AG04450 (cell line): ENCODE measurements at places on chromosomes 3 and 15. TPM values are rescaled to one million over a fixed set of nuclear protein-coding genes. Genes with fewer than 3 reads are reported as not detected.

DNA sequence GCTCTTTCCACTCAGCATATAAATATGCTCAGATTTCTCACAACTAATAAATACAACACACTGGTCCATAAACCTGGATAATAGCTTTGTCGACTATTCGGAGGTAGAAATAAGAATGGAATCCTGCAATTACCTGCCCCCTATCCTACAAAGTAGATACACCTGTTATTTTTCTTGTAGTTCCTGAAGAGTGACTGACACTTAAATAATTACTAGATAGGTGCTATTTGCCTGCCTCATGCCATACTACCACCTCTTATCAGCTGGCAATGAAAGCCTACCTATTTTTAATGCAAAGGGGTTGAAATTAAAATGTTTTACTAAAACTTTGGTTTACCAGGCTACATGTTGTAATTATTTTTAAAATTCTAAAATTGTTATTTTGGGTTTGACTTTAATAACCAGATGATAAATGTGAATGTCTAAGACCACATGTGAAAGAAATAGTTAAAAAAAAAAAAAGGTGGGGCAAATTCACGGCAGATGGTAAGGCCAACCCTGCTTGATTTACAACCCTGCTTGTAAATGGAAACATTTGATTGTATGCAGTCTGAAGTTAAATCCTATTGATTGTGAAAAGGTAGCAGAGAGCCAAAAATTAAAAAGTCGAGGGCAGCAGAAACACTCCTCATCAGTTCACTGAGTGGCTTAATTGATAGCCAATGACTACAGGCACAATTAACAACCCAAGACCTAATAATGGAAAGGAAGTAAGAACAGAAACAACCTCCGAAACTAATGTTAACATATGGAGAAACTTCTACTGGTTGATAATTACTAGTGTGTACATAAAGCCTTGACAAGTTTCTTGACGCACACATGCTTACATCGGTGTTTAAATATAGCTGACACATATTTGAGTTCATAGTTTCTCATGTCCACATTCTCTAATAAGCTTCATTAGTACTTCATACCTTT, 8.9 kb downstream of the PEAK1 start:
- no peak for DNase-seq

DNA sequence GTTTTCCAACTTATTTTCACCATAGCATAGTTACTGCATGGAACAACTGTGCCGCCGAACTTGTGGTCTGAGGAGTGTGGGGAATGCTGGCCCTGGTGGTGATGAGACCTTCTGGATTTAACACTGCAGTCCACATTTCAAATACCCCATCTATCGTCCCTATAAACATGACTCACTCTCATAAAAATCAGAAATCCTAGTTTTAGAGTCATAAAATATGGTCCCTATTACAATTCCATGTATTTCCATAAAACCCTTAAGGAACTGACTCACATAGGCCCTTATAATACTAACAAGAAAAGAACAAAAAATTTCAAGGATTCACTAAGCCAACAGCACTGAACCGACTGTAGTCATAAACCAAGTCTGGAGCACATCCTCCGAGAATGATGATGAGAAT, 147.2 kb downstream of the FOXP1 start:
- no peak for DNase-seq

GRCh38 chr3:151278230-151278629, at the start of gene P2RY14:
P2RY14 (minus strand) TSS chr3:151278542; CDS start chr3:151214316, 64,226 bp downstream.
- DNase-seq = no peak

DNA sequence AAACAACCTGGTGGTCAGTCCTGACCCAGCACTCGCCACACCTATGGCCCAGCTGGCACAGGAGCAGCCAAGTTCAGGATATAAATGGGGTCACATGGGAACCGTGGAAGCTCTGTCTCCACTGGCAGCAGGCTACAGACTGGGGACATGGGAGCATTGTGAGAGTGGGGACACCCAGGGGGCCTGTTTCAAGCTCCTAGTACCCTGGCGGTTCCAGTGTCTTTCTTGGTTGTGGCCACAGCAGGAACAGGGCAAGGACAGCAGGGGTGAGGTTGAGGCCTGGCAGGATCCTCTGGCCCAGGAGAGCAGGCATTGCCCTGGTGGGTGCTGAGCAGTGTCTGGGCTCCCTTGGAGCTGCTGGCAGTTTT, 1.9 kb downstream of the CSK start:
- DNase-seq = no peak

DNA sequence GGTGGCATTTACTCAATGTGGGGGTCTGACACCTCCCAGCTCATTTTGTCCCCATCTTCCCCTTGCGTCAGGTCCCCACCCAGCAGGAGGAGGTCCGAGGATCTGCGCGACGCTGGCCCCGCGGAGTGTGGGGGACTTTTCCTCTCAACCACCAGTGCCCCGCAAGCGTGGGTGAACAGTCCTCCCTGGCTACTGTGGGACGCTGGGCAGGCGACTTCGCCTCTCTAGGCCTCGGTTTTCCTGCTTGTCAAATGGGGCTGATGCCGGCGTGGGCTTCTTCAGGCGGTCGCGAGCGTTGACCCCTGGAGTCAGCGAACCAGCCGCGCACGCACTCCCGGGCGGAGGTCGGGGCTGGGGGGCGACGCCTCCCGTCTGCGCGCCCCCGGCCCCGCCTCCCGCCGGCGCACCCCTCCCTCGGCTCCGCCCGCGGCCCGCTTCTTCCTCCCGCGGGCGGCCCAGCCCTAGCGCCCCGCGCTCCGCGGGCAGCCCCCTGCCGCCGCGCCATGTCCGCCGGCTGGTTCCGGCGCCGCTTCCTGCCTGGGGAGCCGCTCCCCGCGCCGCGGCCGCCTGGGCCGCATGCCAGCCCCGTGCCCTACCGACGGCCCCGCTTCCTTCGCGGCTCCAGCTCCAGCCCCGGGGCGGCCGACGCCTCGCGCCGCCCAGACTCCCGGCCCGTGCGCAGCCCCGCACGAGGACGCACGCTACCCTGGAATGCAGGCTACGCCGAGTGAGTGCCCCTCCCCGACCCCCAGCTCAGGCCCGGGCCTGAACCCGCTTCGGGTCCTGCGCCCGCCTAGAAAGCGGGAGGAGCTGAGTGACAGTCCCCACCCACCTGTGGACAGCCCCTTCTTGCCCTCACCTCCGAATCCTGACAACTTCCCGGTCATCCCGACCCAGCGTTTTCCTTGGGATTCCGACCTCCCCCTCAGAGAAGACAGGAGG, at the start of gene PPM1M:
TSS of gene PPM1M (plus strand) at position 438 of the 942 bp plus-strand sequence. CDS start at position 504, 66 bp downstream.
- no peak for DNase-seq

DNA sequence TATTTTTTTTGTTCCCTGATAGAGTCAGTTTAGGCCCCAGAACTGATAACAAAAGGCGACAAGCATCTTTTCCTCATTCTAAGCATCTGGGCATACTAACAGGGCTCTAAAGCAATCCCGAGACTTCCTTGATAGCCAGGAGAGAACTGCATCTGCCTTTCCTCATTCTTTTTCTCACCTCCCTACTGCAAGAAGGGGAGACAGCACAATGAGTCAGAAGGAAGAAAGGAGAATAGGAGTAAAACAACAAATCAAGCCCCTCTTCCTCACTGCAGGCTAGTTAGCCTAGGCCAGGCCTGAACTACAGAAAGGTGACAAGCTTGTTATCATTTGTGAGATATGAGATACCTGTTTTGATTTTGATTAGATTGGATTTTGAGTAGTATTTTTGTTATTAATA, 97.9 kb downstream of the NAALADL2 start:
- no peak for DNase-seq

DNA sequence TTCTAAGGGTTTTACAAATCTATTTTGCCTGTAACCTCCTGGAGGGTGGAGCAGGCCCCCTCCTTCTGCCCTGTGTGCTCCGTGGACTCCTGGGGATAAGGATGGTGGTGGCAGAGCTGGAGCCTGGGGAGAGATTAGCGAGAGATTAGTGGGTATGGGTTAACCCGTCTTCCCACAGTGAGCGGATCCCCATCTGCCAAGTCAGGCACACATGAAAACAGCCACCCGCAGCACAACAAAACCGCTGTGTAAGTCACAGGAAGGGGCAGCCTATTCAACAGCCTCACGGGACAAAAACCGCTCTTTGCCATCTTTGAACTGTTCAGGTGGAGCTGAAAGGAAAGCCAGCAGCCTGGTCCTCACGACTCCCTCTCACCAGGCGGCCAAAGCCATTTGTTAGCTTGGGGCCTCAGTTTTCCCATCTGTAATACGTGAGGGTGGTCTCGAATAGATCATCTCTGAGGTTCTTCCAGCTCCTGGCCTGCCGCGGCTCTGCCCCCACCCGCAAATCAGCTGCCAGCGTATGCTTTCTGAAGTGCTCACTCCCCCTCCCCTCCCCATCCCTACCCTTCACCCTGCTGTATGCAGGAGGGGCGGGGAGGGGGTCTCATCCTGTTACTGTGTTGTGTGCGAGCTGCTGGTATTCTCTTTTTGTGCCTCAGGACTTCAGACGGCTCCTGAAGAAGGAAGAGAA, 43.6 kb downstream of the PDIA5 start:
- DNase-seq = no peak

DNA sequence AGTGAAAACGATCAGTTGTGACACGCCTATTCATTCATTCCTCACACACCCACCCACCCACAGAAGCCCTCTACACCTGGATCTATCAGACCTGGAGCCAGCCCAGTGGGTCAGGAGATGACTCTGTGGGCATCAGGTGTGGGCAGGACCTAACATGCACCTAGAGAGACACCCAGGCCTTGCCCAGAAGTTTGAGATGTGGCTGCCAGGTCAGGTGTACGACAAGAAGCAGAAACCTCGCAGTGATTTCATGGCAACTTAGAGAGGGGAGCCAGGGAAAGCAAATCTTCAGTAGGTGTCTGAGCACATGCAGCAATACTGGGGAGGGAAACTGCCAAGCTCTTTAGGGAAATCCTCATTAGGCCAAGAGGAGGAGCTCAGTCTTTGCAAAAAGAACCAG, 264.7 kb upstream of the ROPN1 start:
- DNase-seq = no peak

DNA sequence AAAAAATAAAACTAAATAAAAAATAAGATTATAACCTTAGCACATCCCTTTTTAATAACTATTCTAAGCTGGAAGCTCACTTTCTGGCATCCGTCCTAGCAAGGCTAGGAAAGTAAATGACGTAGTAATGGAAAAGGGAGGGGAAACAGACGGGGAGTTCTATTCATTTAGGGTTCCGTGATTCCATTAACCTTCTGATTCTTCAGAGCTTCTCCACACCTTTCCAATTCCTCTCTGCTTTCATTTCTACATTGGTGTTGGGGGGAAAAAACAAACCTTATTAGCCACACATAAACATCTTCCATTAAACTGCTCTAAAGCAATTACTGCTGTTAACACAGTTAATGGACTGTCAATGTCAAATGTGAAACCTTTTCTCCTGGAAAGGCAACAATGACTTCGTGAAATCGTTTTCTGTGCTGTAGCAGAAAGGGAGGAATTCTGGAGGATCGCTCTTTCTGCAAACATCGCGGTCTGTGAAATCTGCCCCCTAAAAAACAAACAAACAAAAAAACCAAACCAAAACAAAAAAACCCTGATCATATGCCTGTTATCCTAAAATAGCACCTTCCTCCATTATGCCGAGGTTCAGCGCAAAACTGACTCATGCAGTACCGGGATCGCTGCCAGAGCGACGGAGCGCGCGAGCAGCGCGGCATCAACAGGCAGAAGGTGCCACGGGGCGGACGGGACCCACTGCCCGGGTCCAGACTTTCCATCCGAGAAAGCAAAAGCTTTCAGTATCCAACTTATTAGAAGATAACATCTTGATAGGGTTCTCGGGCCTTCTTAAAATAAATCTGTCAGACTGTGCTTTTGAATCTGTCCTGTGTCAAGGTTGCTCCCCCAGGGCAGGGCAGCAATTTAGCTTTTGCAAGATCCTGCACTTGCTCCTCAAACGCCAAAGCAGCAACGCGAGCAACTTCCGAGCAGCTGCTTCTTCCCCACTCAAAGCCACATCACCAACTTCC, 156.2 kb downstream of the FGF12 start:
- peak; percentile 6 for DNase-seq

PEX5L gene
- 0.14 and 0.48 TPM in 2 replicates for polyA plus RNA-seq

GRAMD1C gene
- polyA plus RNA-seq = 3.0 and 4.2 TPM in 2 replicates

KLHL18 gene
- 17.4 and 20.1 TPM in 2 replicates for polyA plus RNA-seq

SLC12A8 gene
- 15.3 and 16.0 TPM in 2 replicates for polyA plus RNA-seq

ISLR2 gene
- not detected in 2 replicates for polyA plus RNA-seq

MST1 gene
- polyA plus RNA-seq = 6.4 and 6.5 TPM in 2 replicates
